ENCODE measurements at places on chromosomes 1 and 21.

DNA sequence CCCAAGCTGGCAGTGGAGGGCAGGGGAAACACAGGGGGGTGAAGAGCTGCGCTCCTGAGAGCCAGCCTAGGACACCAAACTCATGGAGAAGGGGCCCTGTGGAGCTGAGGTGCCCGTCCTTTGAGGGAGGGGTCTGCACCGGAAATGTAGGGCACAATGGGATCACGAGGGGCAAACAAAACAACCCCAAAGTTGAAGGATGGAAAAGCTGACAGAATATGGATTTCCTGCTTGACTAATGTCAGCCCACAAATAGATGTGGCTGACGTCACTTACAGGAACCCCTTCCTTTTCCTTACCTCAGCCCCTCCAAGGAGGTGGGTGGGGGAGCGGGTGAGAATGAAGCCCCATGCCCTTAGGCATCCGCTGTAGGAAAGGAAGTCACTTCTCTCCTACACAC is 110.9 kb downstream of the KCNN3 start:
- DNase-seq = no peak

GRCh38 chr1:41875487-41875886 is 43.2 kb downstream of the HIVEP3 start:
- DNase-seq = no peak

- no peak for DNase-seq
Observed at GRCh38 chr1:17011092-17011438, 663 bp downstream of the ATP13A2 start.

GRCh38 chr1:103783944-103784377 is 34.3 kb downstream of the AMY1C start:
- no peak for DNase-seq

DNA sequence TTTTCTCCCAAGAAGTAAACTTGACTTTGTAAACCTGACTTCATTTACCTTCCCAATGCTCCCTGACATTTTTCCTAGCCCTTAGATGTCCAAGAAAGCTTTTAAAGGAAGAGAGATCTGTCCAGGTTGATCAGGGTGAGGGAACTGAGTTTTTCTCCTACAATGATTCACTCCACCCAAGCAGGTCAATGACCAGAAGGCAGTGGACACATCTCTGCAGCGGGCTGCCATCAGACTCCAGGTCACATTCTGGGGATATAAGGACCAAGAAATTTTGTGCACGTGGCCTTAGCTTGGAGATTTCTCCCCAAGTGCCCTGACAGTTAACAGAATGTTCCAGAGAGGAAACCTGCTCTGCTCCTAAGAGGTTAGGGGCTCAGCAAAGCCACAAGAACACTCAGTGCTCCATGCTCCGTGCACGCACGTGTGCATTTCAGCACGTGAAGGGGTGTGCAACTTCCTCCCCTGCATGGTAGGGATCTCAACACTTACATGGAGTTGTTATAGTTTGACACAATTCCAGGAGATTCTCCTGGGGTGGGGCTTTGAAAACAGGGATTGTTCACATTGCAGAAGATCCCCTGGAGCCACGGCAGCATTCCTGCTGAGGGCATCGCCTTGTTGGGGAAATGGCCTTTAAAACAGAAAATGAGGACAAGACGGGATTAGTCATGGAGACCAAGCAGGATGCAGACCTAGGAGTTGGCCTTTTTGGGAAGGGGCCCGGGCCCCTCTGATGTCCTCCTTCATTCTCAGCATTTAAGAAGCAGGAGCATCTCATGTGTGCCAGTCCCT is 9.8 kb downstream of the ABCA4 start:
- DNase-seq = peak; percentile 13

DNA sequence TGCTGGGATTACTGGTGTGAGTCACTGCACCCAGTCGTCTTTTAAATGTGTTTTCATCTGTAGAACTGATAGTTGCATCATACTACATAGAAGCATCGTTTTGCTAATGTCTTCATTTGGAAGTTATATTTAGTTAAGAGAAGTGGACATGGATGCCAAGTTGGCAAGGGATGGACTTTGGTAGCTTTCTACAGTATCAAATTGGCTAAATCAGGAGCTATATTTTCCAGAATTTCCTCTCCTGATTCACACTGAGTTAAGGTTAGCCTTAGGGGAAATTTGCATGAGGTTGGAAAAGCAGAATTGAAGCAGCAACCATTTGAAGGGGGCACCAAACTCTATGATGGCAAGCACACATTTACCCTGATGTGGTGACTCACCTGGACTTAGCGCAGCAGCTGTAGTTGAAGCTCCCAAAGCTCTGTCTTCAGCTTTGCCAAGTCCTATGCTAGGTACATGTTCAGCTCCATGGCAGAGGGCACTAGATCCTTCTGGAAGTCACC is 43.9 kb downstream of the DUSP10 start:
- no peak for DNase-seq

GRCh38 chr1:7471836-7472235 is 299.3 kb upstream of the VAMP3 start:
- no peak for DNase-seq

- DNase-seq = no peak
Observed at GRCh38 chr1:160761046-160761445, 22.0 kb downstream of the SLAMF7 start.

- DNase-seq = no peak
Observed at GRCh38 chr1:59901770-59902388, 24.7 kb downstream of the CYP2J2 start.

GRCh38 chr1:228652116-228652515 is 83.2 kb upstream of the RHOU start:
- DNase-seq = no peak

DNA sequence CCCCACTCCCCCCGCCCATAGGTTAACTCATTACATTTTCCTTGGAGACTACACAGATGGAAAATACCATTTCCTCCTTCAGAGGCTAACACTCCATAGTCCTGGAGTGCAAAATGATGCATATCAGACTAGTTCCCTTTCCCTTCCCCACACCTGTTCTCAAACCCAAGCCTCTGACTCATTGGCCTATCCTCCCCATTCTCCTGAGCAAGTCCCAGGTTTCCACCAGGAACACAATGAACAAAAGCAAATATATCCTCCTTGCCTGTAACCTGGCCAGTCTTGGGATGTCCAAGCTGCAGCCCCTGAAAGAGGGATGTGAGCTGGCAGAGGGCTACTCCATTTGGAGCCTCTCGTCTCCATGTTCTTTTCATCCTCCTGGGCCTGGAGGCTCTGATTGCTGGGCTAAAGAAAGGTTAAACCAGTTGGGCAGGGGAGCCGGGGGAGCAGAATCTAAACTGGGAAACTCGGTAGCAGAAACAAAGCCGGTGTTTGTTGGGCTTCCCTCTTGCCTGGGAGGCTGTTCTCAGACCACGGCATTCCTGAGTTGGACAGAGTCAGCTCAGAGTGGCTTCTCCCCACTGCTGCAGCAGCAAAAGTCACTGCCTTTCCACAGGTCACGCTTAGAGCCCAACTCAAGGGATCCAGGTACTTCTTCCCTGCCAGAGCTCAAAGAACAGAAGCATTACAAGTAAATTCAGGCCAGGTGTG is 13.9 kb downstream of the SSR2 start:
- no peak for DNase-seq

DNA sequence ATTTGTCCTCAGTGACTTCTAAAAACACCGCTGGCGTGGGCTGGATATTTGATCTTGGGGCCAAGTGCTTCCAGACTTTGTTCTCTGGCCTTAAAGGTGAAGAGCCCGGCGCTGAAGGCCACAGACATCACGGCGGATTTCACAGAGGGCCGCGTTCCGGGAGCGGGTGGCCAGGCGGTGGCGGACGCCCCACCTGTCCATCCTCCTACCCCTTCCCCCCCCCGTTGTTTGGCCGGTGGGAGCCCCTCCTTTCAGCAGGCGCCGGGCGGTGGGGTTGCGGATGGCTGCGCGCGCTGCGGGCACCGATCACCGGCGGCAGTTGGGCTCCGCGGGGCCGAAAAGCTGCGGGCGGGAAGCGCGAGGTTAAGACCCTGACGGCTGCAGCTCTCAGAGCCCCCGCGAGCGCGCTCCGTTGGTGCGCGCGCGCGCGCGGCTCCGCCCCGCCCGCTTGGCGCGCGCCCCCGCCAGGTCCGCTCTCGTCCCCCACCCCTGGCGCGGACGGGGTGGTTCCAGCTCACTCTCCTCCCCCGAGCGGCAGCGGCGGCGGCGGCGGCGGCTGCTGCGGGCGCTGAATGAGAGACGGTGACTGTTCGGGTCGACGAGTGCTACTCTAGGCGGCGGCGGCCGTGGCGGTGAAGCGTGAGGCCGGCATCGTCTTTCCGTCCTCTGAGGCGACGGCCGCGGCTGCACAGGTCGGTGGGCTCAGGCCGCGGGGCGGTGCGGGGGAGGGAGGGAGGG is at the start of gene RALGPS2:
RALGPS2 (plus strand) TSS at position 517 of the 738 bp plus-strand sequence. CDS start 51,521 bp downstream, outside the sequence.
- DNase-seq = no peak

DNA sequence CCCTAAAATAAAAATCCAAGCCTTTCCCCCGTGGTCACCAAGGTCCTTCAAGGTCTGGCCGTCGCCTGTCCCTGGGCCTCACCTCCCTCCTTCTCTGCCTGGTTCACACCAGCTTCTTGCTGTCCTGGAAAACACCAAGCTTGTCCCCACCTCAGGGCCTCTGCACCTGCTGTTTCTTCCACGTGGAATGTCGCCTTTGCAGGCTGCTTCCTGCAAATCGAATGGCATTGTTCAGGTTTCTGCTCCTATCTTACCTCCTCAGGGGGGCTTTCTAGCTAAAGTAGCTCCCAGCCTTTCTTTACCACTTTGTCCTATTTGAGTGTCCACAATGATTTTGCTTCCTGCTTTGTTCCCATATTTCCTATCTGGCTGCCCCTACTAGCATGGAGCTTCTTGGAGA is 3.3 kb upstream of the CASZ1 start:
- no peak for DNase-seq

DNA sequence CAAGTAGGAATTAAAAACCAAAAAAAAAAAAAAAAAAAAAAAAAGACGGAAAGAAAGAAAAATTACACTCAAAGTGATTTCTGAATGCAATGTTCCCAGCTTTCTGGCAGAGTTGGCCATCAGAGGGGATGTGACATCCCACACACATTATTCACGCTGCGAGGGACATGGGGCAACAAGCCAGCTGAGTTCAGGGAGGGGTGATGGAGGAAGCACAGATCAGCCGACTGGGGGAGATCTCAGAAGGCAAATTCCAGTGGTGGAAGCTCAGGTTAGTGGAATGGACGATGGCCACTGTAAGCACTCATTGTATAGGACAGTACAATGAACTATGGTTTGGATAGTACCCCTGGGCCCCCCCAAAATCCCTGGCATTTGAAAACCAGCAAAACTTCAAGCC is 311.9 kb downstream of the PCP4 start:
- no peak for DNase-seq

- DNase-seq = no peak
Observed at GRCh38 chr1:66364578-66365391, 169.2 kb upstream of the SGIP1 start.

DNA sequence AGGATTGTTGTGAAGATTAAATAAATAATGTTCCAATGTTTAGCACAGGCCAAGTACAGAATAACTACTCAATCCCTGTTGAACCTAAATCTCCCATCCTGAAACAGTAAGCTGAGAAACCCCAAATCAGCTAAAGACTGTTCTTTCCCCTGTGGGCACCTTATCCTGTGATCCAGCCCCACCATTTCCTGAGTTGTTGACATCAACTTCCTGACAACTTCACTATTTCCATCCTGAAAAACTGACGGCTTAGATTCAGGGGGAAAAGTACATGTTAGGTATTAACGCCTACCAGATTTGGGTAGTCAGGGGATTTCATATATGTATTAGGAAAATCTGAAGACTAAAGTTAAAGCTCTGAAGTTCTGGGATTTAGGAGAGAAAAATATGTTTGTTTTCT is 51.7 kb upstream of the PALMD start:
- DNase-seq = no peak

GRCh38 chr1:227417756-227418480 is 99.6 kb upstream of the CDC42BPA start:
- no peak for DNase-seq

DNA sequence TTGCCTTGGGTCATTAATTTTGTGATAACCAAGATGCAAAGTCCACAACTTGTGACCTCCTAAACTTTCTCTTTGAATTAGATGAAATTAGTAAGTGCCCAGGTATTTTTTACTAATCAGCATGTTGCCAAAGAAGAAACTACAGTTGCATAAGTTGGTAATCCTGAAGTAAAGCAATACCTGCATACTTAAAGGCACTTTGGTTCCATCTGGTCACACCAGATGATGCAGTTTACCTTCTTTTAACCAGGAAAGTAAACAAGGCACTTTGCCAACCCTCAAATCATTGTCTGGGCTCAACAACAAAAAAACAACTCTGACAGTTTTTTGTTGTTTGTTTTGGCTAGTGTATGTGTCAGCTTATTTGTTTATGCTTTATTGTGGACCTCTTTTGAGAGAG is 55.5 kb upstream of the DYNLT5 start:
- DNase-seq = no peak

DNA sequence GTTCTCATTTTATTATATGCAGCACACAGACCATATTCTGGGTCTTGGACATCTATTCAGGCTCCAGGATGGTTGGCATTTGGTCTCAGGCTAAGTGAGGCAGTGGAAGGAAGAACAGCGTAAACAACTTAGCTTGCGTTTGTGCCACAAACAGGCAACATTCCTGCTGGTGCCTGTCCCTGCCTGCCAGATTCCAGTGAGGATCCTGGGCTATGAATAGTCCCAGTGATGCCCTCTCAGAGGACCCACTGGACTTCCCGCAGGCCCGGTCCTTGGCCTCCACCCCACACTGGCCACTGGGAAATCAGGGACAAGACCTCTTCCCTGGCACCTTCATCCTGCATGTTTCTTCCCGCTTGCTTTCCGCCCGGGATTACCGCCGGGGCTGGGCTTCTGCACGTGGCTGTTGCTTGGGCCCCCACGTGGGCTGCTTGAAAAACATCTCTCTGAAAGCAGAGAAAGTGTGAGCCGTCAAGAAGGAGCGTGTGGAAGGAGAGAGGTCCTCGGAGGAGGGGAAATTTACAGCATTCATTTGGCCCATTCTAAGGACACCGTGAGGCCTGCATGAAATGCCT is 145.1 kb upstream of the WNT4 start:
- no peak for DNase-seq

DNA sequence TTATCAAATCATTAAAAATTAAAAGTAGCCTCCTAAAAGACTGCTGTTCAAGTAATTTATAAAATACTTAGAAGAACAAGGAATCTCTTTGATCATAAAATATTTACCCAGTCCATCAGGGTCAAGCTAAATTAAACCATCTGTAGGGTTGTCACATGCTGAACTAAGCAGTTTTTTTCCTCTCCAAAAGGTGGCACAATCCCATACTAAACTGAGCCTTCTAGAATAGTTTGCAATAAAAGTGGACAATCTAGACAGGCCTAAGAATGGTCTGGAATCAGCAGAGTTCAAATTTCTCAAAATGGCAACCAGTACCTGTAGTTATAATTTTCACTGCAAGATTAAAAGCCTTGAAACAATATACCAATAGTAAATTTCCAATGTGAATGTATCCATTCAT is 194.8 kb downstream of the EIF4G3 start:
- no peak for DNase-seq

- no peak for DNase-seq
Observed at GRCh38 chr1:191929383-191929782, 228.9 kb upstream of the RGS18 start.

Measured in keratinocyte (primary cell).